ENCODE measurements at places on chromosomes 1 and 21.
A peak's percentile ranks its signal among the peaks of the same experiment; 100 is the strongest.

DNA sequence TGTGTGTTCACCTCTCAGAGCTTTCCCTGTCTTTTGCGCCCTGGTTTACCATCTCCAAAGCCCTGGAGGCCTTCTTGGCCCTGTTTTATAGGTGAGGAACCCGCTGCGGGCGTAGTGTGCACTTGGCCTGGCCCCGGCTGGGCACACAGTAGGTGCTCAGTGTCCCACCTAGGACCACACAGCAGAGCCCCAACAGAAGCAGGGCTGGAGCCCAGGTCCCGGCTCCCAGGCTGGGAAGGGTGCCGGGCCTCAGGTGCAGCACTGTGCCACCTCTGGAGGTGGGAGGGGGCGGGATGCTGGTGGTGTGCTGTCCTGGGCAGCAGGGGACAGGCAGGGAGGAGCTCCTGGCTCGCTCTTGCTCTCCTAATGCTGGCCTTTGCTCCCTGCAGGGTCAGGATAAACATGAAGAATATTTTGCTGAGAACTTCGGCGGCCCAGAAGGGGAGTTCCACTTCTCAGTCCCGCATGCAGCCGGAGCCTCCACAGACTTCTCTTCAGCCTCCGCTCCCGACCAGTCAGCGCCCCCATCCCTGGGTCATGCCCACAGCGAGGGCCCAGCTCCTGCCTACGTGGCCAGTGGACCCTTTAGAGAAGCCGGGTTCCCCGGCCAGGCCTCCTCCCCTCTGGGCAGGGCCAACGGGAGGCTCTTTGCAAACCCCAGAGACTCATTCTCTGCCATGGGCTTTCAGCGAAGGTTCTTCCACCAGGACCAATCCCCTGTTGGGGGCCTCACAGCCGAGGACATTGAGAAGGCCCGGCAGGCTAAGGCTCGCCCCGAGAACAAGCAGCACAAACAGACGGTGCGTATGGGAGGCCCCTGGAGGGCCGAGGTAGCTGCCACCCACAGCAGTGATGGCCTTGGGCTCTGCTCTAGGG is 24.8 kb downstream of the COQ8A start:
- no peak for DNase-seq

DNA sequence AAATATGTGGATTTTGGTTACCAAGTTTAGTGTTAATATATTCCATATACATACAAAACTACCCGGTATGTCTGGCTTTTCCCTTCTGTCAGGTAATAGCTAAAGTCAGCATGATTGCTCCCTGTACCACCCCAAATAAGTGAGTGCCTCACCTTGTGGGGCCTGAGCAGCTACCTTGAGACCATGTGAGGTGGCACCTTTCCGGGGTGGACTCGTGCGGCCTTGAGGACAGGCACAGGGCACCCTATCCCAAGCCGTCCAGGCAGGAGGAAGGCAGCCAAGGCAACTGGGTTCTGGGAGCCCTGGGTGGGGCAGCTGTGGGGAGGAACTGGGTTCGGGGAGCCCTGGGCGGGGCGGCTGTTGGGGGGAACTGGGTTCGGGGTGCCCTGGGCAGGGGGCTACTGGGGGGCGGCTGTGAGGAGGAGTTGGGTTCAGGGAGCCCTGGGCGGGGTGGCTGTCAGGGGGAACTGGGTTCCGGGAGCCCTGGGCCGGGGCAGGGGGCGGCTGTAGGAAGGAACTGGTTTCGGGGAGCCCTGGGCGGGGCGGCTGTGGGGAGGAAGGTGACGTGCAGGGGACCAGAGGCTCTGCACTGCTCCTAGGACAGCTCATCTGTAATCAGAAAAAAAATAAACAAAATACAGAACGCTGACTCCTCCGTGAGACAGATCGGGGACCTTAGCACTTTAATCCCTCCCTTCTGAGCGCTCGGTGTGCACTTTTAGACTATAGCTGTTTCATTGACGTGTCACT is 63.3 kb downstream of the POFUT2 start:
- DNase-seq, result peak; percentile 26

- no peak for DNase-seq
These were observed 45.9 kb upstream of the ARTN start for GRCh38 chr1:43887748-43888147.

GRCh38 chr1:212141404-212141803 is 105.9 kb downstream of the DTL start:
- no peak for DNase-seq

GRCh38 chr1:176605176-176605575 is 142.2 kb downstream of the PAPPA2 start:
- DNase-seq, result no peak

All from activated T-helper 1 cell treated with anti-CD3 and anti-CD28 coated beads, Interleukin-2, amount 50 U/mL, for 16 hours (primary cell).